ENCODE measurements at places on chromosomes 3 and 15. TPM values are rescaled to one million over a fixed set of nuclear protein-coding genes. Genes with fewer than 3 reads are reported as not detected.

The EOMES gene
- total RNA-seq, result not detected

The PCLAF gene
- 605 TPM for total RNA-seq

The DPPA4 gene
- not detected for total RNA-seq

The KIF7 gene
- total RNA-seq, result 5.0 TPM

The SPG21 gene
- total RNA-seq, result 79.9 TPM

The IGDCC3 gene
- total RNA-seq, result 6.6 TPM

The TRIM42 gene
- total RNA-seq, result not detected

The NPAP1 gene
- not detected for total RNA-seq

The PIF1 gene
- total RNA-seq, result 21.6 TPM

GRCh38 chr3:197882586-197882985 lies 67.4 kb upstream of the RPL35A start:
- no peak for DNase-seq

GRCh38 chr3:31802981-31803740 lies 177.9 kb downstream of the OSBPL10 start:
- no peak for DNase-seq

- DNase-seq, result no peak
These were observed 19.0 kb downstream of the SQOR start for GRCh38 chr15:45653702-45654424.

- no peak for DNase-seq
These were observed 27.7 kb downstream of the SACM1L start for GRCh38 chr3:45716790-45717336.

DNA sequence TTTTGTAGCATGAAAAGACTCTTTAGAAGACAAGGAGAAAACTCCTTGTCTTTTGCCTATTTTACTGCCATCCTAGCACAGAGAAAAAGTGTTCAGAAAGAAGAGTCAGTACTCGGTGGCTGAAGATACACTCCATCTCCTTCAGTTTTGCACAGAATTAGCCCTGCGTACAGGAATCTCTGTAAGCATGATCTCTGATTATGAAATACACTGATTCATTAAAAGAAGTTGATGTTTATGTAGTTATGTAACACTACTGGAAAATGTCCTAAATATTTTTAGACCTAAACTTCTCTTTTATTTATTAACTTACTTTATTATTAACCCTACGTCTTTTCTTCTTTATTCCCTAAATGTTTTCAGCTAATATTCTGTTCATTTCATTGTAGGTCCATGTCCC lies 138.4 kb downstream of the LEKR1 start:
- no peak for DNase-seq

DNA sequence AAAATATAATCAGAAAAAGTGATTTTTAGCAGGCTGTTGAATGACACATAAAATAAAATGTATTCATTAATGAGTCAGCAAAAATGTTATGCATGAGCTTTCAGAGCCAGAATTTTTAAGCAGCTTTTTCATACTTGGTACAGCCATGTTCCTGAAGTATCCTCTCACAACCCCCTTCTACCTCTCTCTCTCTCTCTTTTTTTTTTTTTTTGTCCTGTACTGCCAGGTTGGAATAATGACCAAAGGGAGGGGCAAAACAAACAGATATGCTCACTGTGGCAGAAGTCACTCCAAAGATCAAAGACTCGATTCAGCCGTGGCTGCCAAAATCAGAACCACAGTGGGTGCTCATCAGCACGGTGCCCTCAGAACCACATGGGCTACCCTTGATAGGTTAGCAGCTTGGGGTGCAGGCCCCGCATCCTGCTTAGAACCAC lies 383.0 kb downstream of the ZBTB20 start:
- no peak for DNase-seq

GRCh38 chr3:111749171-111750170 lies 109.6 kb upstream of the PHLDB2 start:
- peak; percentile 95 for DNase-seq

GRCh38 chr15:42729409-42729808 lies 7.5 kb downstream of the CDAN1 start:
- DNase-seq, result no peak

GRCh38 chr3:187264021-187264420 lies 27.5 kb downstream of the MASP1 start:
- DNase-seq, result no peak

DNA sequence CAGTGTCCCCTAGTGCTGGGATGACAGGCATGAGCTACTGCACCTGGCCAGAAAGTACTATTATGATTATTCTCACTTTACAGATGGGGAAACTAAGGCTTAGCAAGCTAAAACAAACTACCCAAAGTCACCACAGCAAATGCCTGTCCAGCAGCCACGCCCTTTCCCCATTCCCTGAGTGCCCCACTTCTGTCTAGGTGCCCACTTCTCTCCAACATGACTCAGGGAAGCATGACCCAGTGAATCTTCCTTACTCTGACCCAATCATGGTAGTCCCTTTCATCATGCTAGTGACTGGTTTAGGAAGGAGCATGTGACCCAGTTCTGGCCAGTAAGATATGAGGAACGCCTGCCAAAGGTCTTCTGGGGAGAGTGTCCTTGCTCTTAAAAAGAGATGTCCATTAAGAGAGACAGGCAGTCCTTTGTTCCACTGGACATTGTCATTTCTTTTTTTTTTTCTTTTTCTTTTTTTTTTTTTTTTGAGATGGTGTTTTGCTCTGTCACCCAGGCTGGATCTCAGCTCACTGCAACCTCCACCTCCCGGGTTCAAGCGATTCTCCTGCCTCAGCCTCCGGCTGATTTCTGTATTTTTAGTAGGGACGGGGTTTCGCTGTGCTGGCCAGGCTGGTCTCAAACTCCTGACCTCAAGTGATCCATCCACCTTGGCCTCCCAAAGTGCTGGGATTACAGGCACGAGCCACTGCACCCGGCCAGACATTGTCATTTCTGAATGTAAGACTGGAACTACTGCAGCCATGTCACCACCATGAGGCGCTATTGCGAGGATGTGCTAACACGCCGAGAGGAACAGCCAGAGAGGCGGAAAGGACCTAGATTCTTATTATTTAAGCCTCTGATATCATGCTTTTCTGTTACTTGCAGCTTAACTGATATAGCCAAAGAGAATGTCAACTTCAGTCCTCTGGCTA lies 19.8 kb downstream of the MEGF11 start:
- no peak for DNase-seq

DNA sequence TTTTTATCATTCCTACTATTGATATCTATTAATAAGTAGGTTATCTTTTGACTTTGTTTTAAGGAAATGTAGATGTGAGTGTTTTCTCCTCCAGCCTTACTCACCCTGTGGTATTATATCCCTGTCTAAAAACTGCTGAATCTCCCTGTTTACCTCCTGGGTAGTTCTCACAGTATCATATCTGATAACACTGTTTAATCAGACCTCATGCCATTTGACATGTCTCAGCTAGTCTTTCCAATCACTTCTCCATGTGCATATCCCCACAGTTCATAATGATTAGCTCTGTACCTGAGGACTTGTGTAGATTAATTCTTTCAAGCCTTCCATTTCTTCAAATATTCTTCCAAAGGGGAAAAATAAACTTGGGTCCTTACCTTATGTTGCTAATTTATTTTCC lies 30.7 kb downstream of the DUOX2 start:
- DNase-seq, result no peak

Measured in SJCRH30 (cell line).